ENCODE measurements at places on chromosomes 16 and 17.

- DNase-seq, result no peak
Observed at GRCh38 chr17:52606590-52606989, 448.1 kb upstream of the CA10 start.

DNA sequence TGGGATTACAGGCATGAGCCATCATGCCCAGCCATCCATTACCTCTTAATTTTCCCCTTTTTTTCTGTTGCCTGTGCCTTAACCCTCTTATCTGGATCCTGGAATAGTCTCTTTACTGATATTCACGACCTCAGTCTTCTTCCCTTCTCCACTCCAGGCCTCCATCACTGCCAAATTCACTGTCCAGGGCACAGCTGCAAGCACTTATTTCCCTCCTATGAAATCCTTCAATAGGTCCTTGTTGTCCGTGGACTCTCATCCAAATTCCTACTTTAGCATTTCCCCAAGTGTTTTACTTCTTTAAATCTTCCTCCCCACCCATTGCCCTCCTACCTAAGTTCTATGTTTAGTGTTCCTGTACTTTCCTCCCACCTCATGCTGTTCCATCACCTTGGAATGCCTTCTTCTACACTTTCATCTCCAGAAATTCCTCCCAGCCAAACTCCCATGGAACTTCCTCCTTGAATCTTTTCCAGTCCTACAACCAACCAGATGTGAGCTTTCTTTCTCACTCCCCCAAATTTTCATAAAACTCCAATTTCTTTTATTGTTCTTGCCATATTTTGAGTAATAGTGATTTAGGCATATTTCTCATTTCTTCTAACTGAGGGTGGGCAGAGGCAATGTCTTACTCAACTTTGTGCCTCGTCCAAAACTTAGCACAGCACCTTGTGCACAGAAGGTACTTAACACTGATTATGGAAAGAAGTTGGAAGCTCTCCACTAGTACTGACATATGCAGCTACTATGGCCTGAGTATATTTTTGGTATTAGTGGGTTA is 35.3 kb downstream of the FAM20A start:
- DNase-seq, result no peak

- DNase-seq, result no peak
Observed at GRCh38 chr16:67383284-67383683, 10.0 kb downstream of the TPPP3 start.

- no peak for DNase-seq
Observed at GRCh38 chr17:77889135-77889505, 69.4 kb upstream of the TNRC6C start.

GRCh38 chr16:354291-354881 is 1.9 kb upstream of the AXIN1 start:
- no peak for DNase-seq

- DNase-seq, result no peak
Observed at GRCh38 chr16:11748404-11749254, 6.0 kb upstream of the TXNDC11 start.

GRCh38 chr16:87306516-87306915 is 10.7 kb downstream of the C16orf95 start:
- DNase-seq, result no peak

GRCh38 chr17:75516619-75517296 is 430 bp downstream of the TSEN54 start:
- DNase-seq, result peak; percentile 39

DNA sequence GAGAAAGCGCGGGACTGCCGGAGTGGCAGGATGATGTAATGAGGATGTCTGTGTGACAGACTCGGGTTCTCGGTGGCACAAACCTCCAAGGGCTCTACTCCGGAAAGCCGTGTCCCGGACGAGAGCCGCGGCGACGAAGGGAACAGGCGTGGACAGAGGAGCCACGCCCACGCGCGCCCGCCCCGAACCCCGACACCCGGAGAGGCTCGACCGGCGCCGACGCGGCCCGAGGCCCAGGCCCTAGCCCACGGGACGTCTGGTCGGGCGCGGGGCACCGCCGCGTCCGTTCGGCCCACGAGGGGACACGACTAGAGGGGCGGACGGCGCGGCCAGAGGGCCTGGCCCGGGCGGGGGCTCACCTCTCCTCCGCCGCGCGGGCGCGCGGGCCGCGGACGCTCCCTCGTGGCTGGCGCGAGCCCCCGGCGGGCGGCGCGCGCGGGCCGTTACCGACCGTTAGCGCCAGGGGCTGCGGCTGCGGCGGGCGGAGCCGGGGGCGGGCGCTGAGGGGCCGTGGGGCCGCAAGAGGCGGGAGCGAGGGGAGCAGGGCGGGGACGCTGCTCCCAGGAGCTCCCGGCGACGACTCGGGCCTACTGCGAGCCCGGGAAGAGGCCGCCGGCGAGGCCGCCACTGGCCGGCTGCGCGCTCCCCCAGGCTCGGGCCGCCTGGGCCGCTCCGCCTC is 2.1 kb upstream of the IRX5 start:
- DNase-seq, result no peak

Measured in stimulated activated effector memory CD8-positive, alpha-beta T cell treated with anti-CD3 and anti-CD28 coated beads, Interleukin-12 subunit alpha, Interleukin-12 subunit beta, amount 100 ng/mL, for 72 hours (primary cell).